ENCODE measurements at places on chromosomes 11 and 22. TPM values are rescaled to one million over a fixed set of nuclear protein-coding genes. Genes with fewer than 3 reads are reported as not detected.

CHCHD10 gene
- 6.0 TPM for total RNA-seq

CNTN5 gene
- total RNA-seq, result not detected

TRPM5 gene
- total RNA-seq, result not detected

DEUP1 gene
- total RNA-seq, result not detected

INS gene
- not detected for total RNA-seq

CSTPP1 gene
- 11.6 TPM for total RNA-seq

KRTAP5-2 gene
- not detected for total RNA-seq

DGCR8 gene
- total RNA-seq, result 26.0 TPM

RAB39A gene
- total RNA-seq, result not detected

LRRC74B gene
- total RNA-seq, result not detected

SEC14L2 gene
- total RNA-seq, result 9.3 TPM

SCUBE2 gene
- total RNA-seq, result 4.4 TPM

Data from smooth muscle cell of bladder (primary cell).